Non-pigmented ciliary epithelial cell (primary cell): ENCODE measurements at places on chromosomes 5 and 9.

- no peak for DNase-seq
These were observed 442 bp downstream of the ZNF510 start for GRCh38 chr9:96777426-96777864.

- DNase-seq, result no peak
These were observed 79.8 kb downstream of the MUSK start for GRCh38 chr9:110748251-110748893.

GRCh38 chr9:110290001-110290400 is 33.7 kb upstream of the TXN start:
- no peak for DNase-seq

DNA sequence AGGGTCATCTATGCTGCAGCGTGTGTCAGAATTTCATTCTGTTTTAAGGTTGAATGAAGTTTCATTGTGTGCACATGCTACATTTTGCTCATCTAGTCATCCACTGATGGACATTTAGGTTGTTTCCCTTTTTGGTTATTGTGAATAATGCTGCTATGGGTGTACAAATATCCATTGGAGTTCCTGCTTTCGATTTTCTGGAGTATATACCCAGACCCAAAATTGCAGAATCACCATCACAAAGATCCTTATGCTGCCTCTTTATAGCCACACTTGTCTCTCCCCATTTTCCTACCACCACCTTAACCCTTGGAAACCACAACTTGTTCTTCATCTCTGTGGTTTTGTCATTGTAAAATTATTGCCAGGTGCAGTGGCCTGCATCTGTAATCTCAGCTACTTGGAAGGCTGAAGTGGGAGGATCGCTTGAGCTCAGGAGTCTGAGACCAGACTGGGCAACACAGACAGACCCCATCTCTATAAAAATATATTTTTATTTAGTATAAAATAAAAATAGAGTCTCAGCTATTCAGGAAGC is 166.2 kb downstream of the HSD17B3 start:
- DNase-seq, result no peak

- no peak for DNase-seq
These were observed 11.6 kb downstream of the CEL start for GRCh38 chr9:133073086-133074014.

- peak; percentile 30 for DNase-seq
These were observed 10.1 kb upstream of the C1QTNF3 start for GRCh38 chr5:34053133-34053532.

DNA sequence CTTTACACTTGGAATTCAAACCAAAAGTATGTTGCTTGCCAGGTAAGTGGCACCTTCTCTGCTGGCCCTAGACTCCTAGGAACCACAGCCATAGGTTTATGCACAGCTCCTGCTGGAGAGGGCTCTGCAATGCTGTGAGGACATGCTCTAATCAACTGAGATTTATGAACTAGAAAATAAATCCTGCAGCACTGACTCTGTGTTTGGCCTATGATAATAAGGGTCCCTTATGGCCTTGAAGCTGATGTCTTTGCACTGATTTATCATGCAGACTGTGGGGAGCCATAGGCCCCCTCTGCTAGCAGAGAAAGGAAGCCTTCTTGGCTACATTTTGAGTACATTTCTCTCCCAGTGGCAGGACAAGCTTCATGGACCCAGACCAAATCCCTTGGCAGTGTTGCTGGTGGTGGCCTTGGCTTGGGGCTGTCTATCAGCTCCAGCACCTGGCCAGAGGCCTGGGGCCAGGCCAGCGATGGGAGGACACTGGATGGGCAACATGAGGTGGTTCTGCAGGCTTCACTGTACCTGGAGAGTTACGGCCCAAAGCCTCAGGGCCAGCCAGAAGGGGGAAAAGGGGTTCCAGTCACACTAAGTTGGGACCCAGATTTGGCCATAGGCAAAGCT is 178.0 kb downstream of the SEMA6A start:
- no peak for DNase-seq

- DNase-seq, result no peak
These were observed 7.4 kb downstream of the KIF12 start for GRCh38 chr9:114091711-114092110.

DNA sequence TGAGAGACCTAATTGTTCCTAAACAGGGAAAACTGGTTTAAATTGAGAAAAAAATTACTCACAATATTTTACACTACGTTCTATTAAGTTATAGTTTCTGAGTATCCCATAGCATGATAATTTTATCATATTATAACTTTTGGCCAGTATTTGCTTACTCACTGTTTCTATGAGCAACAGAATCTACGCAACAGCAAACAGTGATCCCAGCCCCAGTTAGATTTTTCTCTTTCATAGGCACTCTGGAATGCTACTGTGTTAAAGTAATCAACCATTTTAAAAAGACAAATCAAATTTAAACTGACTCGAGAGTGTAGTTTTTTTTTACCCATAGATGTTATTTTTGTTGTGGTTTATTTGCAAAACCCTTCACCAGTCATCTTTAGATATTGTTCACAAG is 107.2 kb downstream of the XRCC4 start:
- DNase-seq, result no peak

- no peak for DNase-seq
These were observed 35.4 kb upstream of the GDNF start for GRCh38 chr5:37875051-37875787.

DNA sequence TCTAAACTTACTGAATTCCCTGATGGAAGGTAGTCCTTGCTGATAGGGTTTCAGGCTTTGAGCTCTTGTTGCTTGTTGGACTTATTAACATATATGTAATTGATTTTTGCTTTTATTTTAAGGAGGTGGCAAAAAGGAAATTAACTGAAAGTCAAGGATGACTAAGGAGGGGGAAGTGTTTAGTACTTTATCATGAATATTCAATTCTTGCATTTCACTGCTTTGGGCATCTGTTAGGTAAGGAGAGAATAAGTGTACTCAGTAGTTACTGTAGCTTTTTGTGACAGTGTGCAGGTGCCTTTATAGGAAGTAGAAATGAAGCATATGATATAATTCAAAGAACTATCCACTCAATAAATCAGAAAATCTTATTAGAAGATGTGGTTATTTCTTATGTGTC is 47.1 kb downstream of the DMXL1 start:
- DNase-seq, result no peak

DNA sequence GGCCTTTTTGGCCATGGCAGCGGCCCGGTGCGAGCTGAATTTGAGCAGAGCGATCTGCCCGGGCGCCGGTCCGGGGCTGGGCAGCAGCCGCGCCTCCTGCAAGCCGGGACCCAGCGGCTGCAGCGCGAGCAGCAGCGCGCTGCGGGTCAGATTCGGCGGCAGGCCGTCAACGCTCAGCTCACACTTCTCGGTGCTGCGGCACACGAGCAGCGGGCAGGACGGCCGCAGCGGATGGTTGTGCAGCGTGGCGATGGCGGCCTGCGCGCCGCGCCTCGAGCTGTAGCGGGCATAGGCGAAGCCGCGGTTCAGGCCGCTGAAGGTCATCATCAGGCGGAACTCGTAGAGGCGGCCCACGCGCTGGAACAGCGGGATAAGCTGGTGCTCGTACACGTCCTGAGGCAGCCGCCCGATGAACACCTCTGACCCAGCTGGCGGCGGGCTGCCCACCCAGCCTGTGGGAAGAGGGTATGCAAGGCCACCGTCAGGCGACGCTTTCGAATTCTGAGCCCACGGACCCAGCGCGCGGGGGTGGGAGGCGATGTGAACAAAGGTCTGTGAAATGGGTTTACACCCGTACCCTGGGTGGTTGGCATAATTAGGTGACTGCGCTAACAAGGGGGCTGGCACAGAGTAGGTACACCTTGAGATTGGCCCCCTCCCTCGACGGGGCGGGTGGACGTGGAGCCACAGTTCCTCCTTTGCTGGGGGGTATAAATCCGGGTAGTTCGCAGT is 755 bp downstream of the DND1 start:
- no peak for DNase-seq

DNA sequence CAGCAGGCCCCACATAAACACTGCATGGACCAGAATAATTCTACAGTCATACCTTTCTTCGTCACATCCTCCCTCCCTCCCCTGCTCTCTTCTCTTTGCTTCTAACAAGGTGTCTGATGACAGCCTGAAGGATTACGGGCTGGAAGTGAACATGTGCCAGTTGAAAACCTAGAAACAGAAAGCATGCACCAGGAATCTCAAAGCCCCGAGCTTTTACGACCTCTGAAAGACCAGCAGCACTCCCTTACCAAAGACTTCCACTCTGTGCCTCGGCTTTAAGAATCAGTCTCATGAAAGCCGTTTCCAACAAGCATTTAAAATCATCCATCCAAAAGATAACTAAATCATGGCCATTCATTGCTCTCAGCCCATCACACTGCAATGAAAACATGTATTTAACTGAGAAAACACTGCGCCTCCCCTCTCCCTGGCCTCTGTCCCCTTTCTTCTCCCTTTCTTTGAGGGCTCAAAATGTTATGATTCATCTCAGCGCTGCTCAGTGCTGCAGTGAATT is 21.3 kb downstream of the MSX2 start:
- no peak for DNase-seq
